ENCODE measurements at places on chromosomes 12 and 14.

GRCh38 chr14:63727231-63727735 is 582 bp downstream of the SGPP1 start:
- DNase-seq, result no peak

GRCh38 chr12:94812345-94812744 is 162.0 kb upstream of the TMCC3 start:
- no peak for DNase-seq

DNA sequence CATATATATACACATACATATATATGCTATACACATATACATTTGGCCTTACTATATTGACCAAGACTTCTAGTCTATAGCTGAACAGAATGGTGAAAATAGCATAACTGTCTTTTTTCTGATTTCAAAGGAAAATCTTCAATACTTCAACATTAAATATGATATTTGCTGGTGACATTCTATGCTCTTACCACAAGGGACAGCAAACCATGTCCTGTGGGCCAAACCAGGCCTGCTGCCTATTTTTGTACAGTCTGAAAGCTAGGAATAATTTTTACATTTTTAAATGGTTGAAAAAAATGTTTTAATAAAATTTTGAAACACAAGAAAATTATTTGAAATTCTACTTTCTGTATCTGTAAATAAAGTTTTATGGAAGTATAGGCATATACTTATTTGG is 63.6 kb downstream of the EML5 start:
- DNase-seq, result no peak

DNA sequence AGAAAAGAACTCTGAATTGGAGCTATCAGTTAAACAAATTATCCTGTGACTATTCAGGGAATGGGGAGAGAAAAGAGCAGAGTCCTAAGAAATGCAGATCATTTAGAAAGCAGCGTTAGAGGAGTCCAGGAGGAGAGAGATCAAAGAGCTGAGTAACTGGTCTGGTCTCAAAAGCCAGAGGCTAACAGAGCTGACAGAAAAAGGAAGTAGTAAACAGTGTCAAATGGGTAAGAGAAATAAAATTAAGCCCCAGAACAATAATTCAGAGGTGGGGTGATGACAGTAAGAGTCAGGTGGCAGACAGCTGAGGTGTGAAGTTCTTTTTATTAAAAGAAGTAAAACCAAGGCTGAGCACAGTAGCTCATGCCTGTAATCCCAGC is 19.3 kb downstream of the GXYLT1 start:
- DNase-seq, result no peak

- DNase-seq, result no peak
Observed at GRCh38 chr14:87181288-87181687, 811.7 kb downstream of the GALC start.

GRCh38 chr14:92277031-92277430 is 45.9 kb upstream of the SLC24A4 start:
- no peak for DNase-seq

DNA sequence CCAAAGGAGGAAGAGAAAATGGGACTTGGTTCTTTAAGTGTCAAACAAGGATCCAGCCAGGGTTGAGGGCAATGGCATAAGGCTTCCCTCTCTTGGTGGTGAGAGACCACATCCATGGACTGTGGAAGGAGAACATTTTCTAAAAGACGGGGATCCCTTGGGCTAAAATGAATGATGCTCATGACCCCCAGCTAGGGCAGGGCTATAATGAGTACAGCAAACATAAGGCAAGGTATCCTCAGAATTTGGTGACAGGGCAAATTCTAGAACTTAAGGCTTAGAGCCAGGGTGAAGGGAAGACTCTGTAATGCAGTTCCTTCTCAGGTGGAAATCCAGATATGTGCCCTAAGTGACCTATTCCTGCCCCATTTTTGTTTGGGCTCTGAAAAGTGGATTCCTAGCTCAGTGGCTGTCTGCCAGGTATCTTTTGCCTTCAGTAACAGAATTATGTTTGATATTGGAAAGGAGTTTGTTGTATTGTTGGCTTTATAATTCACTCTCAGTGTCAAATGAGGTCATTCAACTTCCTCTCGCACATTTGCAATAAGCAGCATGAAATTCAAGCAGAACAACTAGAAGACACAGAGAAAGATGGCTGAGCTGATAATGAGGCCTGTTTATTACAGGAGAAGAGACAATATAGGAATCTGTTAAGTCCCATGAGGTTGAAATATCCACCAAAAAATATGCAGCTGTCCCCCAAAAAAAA is 76.8 kb downstream of the DAD1 start:
- DNase-seq, result no peak

GRCh38 chr12:107859367-107859766 is 84.9 kb downstream of the ASCL4 start:
- no peak for DNase-seq

DNA sequence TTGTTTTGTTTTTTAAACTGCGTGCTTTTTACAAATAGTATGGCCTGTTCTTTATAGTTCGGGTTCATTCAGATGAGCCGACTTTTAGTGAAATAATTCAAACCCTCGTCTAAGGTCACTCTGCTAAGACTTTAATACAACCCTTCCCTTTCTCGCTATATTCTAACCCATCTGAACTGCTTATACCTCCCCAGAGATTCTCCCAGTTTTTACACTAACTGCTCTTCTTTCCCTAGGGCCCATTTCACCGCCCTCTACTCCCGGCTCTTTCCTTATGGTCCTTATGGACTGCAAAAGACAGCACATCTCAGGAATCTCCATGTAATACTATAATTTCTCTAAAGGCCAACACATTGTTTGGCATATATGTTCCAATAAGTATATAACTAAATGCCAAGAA is 2.1 kb downstream of the MAPK1IP1L start:
- DNase-seq, result no peak

DNA sequence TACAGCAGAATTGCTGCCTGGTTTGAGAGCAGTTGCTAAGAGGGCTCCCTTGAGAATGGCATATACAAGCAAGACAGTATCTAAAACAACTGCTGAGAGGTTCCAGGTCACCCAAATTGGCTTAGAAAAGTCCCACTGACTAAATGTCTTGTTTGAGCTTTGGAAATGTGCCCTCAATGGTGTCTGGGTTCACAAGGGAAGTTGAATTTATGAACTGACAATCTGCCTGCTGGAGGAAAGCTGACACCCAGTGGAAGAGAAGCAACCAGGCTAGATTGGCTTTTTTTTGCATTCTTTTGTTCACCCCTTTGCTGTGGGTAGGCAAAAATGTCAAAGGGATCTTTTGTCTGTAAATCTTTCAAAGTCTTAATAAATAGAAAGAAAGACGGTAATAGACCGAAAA is 44.6 kb upstream of the NPFF start:
- no peak for DNase-seq

DNA sequence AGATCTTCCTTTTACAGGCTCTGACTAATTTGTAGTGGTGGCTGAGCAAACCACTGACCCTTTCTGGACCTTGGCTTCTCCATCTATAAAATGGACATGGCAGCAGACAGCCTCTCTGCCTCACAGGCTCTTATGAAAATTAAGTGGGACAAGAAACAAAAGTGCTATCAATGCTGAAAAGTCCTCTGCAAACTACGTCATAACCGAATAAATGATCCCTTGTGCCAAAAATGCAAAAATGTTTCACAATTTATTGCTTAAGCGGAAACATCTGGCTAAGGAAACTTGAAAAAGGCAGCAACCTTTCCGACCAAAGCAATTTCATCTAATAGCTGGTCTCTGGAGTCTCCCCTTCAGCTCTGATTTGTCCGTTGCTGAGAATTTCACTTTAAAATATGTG is 108.5 kb upstream of the PLXNC1 start:
- DNase-seq, result no peak

GRCh38 chr14:44620121-44621019 is 113.3 kb upstream of the FSCB start:
- DNase-seq, result no peak

DNA sequence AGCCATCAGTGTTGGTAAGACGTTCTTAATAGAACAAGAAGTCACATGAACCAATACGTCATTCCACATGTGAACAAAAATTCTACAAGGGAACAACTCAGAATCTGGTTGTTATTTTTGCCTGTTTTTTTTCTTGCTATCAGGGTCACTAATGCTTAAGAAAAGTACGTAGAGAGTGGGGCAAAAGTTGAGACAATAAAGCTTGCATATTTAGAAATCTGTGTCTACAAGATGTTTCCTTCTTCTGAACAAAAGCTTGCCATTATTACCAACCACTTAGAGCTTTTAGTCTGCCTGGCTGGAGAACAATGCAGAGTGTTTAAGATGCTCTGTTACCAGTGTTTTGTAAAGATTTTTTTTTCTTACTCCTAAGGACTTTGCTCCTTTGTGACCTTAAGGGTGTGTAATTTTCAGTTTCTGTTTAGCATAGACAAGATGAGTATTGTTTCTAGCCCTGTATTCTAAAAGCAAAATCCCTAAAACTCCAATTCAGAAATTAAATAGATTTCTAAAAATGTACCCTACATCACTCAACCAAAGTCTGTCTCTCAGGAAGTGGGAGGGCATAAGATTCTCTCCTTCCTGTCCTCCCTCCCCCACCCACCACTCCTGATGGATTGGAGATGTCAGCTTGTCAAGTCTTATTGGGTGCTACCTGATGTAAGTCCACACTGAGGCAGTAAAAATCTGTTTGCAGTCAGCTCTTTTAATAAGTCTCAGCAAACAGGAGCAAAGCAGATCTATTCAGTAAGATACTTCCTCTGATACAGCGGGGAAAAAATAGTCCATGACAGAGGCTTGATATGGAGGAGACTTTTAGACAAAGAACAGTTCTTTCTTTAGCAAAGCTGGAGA is 267.6 kb downstream of the GRIN2B start:
- DNase-seq, result no peak

DNA sequence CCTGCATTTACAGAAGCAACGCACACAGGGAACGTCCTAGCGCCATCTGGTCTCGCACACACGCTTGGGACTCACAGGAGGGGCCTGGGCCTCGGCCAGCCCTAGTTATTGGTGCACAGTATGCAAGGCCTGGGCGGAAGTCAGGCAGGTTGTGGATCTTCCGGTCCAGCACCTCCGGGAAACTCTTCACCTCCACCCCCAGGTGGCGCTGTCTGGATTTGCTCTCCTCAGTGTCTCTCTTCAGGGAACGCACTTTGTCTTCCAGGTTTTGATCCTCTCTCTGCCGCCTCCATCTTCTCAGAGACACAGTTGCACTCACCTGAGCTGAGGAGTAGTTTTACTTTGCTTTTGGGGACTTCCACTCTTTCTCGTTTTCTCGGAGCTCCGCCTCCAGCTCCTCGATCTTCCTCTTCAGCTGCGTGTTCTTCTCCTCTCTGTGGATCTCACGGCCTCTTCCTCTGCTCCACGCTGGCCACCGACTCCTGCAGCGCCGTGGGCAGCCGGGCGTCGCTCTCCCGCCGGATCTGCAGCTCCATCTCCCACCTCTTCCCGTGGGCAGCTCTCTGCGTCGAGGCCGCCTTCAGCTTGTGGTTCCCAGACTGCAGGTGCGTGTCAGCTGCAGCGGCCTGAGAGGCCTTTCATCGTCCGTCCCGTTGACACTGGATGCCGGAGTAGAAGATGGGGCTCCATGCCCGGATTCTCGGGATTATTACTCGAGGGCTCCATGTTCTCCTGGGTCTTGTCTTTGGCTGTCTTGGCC is 933.8 kb downstream of the TMEM121 start:
- no peak for DNase-seq

DNA sequence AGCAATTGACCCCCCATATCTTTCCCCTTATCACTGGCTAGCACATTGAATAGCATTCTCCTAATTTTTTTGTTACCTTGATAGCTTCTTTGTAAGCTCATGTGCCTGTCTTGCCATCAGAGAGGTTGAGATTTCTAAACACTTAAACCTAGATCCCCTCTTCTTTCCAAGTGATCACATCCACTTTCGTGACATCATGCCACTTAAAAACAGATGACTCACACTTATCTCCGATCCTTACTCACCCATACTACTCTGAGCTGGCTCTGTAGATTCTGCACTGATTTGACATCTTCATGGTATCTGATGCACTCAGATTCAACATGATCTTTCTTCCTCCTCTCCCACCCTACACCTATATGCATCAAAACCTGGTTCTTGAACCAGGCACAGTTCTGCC is 10.5 kb downstream of the GPR137C start:
- no peak for DNase-seq

- DNase-seq, result no peak
Observed at GRCh38 chr12:42794806-42795205, 205.3 kb upstream of the PRICKLE1 start.

GRCh38 chr12:1474041-1474573 is 120.3 kb downstream of the FBXL14 start:
- no peak for DNase-seq

DNA sequence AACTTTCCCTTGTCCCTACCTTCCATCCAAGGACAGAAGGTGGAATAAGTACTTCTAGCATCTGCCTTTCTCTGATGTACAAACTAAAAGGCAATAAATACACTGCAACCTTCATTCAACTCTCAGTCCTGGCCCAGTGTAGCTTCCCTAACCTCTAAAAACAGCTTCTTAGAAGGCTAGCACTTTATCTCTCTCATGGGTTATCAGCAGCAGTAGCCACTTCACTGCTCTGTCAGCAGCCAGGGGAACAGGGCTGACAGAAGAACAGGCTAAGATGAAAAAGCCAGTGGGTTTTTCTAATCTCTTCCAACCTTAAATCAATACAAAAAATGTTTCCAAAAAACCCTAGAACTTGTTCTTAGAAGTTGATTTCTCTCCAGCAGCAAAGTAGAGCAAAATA is 13.2 kb downstream of the BAZ2A start:
- no peak for DNase-seq

- DNase-seq, result no peak
Observed at GRCh38 chr12:47980779-47981495, 17.5 kb downstream of the TMEM106C start.

DNA sequence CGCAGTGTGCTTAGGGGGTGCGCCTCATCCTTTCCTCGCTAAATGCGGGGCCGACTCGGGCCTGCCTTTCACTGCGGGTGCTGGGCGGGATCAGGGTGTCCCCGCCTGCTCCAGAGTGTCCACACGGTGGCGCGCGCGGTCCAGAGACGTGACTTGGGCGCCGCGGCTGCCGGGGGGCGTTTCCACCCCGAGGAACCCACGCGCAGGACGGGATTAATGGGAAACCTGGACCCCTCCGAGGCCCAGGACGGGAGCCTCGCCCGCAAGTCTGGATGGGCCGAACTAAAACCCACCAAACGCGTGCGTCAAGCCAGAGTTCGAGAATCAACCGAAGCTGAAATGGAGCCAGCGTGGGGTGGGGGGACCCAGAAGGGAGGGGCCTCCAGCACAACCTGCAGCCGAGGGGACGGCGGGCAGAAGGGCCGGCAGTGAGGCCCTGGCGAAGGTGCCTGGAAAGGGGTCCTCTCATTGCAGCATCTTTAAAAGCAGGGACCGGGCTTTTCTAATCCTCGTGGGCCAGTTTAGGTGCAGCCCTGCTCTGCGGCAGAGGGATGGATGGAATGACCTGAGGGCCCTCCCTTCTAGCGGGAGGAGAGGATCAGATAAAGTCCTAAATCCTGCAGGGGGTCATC is 93.3 kb downstream of the NINJ2 start:
- DNase-seq, result no peak

DNA sequence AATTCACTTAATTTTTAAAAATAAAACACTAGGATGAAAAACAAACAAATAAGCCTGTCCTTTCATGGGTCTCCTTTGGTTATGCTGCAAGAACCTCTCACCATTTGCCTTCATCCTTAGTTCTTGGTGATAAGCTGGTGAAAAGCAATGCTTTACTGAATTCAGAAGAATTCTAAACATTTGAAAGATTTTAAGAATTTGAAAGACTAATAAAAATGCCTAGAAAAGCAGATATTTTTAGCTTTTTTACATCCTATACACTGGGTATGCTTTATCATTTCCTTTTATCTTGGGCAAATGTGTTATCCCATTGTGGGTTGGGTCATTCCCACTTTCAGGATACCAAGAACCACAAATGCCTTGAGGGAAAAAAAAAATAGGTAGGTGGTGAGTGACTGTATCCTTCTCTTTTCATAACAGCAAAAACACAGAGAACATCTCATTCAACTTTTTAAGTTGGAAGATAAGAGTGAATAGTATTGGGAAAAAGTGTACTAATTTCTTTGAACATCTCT is 197.1 kb upstream of the ABCD2 start:
- DNase-seq, result no peak

Measured in esophagus squamous epithelium (tissue), 5 donors.